ENCODE measurements at places on chromosomes 7 and 10.

DNA sequence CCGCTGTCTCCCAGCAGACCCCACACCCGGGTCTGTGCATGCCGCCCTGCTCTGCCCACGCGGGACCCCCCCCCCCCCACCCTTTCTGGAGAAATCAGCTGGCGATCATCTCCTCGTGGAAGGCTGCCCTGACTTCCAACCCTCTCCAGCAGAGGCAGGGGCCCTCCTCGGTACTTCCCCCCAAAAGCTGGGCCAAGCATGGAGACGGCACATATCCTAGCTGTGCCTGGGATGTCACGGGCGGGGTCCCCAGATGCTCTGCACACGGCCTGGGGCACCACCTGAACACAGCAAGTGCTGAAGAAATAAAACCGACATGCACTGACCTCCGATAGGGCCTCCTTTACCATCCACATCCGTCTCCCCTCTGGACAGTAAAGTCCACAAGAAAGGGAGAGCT lies 96.0 kb downstream of the DIP2C start:
- no peak for DNase-seq

GRCh38 chr7:116446212-116446855 lies 53.2 kb upstream of the CAV2 start:
- no peak for DNase-seq

DNA sequence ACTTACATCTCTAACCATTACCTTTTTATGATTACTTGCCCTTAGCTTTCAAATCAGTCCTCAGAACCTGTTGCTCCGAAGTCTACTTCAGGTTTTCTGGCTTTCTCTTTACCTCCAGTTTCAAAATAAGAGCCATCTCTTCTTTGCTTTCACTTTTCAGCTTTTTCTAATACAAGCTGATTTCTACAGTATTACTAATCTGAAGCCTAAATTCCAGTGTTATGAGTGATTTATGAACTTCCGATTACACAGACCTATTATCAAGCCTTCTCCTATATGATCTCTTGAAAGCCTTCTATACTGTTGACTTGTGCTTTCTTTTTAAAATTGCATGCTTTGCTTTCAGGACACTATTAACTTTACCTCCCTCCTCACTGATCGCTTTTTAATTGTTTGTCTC lies 1307.8 kb upstream of the CELF2 start:
- no peak for DNase-seq

- no peak for DNase-seq
Observed at GRCh38 chr7:133543657-133544056, 290.8 kb downstream of the EXOC4 start.

GRCh38 chr7:134140889-134141867 lies 14.0 kb downstream of the LRGUK start:
- no peak for DNase-seq

GRCh38 chr10:71589617-71590551 lies 129.7 kb downstream of the C10orf105 start:
- no peak for DNase-seq

DNA sequence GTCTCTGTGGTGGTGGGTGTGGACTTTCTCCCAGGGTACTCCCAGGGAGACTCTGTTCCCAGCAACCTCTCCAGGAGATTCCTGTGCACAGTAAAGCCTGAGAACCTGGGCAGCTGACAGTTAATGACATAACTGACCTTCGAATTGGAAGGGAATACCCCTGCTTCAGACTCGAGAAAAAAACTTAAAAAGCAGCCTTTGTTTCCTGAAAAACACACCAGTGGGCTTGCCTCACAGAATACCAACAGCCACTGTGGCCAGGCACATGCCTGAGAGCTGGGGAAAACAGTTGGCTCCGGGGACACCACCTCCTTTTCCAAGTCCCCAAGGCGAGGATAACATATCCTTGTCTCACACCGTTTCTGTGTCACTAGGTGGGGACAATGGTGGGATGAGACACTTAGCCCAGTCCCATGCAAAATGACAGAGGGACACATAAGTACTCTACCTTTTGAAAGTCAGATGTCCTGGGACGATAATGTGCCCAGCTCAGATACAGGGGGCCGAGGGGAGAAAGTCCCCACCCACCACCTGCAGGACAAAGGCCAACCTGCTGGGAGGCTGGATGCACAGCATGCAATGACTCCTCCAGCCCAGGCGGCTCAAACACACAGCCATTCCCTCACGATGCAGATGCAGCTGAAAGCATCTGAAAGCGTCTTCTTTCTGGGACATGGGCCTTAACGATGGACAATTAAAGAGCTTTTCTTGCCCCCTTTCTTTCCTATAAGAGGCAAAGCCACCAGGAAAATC lies 65.6 kb downstream of the HIPK2 start:
- DNase-seq: no peak

GRCh38 chr7:126635545-126635944 lies 617.2 kb downstream of the GRM8 start:
- DNase-seq: no peak

GRCh38 chr7:117110480-117111315 lies 157.4 kb downstream of the ST7 start:
- DNase-seq: peak; percentile 33

DNA sequence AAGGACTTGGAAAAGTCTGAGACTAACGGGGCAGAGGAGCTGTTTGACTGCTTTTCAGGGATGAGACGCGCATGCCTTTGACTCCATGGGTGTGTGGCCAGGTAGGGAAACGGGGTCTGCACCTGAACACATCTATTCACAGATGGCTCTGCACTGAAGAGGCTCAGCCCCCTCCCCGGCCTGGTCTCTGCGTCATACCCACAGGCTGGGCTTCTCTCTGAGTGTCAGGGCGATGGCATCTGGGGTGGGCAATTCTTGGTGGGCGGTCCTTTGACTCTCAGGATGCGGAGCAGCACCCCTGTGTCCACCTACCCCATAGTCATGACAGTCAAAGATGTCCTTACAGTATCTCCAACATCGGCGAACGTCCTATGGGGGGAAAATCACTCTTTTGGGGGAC lies 23.0 kb downstream of the PFKP start:
- DNase-seq: no peak

All from stimulated activated CD4-positive, alpha-beta T cell treated with anti-CD3 and anti-CD28 coated beads, TNF-alpha, amount 100 ng/mL, for 24 hours (primary cell).